Stimulated activated CD4-positive, alpha-beta T cell treated with anti-CD3 and anti-CD28 coated beads, Interleukin-4, amount 100 ng/mL, for 24 hours (primary cell): ENCODE measurements at places on chromosomes 5 and 9.
A peak's percentile ranks its signal among the peaks of the same experiment; 100 is the strongest.

GRCh38 chr9:68706363-68707201 is 1.5 kb downstream of the PIP5K1B start:
- DNase-seq = no peak

- DNase-seq = no peak
Observed at GRCh38 chr5:67409126-67409777, 212.7 kb upstream of the CD180 start.

DNA sequence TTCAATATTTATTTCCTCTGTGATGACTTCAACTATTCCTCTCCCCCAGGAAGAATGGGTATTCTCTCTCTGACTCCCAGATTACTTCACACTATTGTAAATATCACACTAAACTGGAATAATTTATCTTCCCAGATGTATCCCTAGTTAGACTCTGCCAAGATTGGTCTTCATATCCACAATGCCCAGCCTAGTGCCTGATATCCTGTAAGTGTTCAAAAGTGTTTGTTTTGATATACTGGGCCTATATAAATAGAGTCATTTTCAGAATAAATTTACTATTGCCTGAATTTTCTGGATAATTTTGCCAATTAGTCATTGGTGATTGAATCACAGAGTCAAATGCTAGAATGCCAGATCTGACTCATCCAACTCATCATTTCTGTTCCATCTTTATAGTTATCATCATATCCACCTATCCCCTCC is 143.7 kb upstream of the TNC start:
- no peak for DNase-seq

DNA sequence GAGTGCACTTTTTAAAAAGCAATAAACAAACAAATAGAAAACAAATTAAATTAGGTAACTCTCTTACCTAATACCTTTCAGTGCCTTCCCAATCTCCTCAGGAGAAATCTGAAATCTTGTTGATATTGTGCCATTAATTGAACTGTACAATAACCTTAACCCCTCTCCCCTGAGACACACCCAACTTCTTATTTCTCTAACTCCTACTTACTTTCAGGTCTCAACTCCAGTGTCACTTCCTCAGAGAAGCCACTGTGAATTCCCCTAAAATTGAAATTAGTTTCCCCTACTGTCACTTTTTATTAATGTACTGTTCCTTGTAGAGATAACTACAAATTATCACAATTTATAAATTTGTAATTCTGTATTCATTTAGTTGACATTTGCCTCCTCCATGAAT is 295.3 kb upstream of the TNC start:
- no peak for DNase-seq

DNA sequence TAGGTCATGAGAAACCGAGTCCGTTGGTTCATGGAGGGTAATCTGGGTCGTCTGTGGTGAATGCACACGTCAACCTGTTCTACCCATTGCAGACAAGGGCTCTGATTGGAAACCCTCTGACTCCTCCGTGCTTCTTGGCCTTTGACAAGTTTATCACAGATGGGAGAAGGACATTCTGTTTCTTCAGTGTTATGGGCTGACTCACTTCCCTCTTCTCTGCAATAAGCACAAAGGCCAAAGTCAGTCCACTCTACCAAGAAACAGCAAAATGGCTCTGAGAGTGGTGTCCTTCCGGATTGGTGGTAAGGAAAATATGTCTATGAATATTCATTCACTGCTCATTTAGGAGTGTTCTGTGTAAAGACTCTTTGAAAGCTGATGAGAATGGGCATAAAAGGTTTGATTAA is 89.3 kb downstream of the FEM1C start:
- no peak for DNase-seq

DNA sequence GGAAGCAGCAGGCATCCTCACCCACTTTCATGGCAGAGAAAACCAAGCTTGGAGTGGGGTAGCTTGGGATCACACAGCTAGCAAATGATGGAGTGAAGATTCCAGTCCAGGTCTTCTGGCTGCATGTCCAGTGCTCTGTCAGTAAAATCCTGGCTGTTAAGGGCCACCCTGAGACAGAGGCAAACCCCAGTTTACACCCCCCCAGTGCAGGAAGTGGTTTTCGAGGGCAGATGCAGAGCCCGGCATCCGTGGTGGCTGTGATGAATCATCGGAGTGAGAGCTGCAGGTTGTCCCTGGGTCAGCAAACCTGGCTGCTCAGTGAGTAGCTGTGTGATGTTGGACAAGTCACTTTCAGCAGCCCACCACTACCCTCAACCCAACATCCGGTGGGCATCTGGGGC is 115.4 kb downstream of the RGS3 start:
- DNase-seq = peak; percentile 84

DNA sequence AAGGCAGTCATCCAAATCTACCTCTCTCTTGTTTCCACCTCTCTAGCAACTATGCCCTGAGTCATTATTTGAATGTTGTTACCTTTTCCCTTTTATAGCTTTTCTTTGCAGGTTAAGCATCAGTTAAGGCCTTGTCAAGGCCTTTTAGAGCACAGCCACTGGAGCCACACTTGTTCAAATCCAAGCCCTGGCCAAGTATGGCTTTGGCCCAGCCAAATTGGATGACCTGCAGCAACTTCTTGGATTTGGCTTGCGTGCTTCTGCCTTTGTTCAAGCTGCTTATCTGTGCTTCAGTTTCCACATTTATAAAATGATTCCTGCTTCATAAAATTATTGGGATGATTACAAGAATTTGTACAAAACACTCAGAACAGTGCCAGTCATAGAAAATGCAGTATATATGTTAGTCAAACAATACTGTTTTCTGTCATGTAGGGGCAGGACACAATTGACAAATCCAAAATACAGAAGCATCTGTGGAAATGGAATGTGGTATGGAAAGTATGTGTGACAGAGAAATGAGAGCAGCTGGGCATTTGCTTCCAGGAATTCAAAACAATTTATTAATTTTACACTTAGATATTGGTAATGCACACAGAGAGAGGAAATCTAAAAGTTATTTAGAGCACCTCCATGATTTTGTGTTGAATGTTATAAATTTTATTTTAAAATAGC is 17.9 kb upstream of the RLN1 start:
- DNase-seq = no peak

- no peak for DNase-seq
Observed at GRCh38 chr5:108900668-108901067, 153.0 kb downstream of the FER start.

GRCh38 chr9:130333712-130334062 is 68.1 kb downstream of the HMCN2 start:
- no peak for DNase-seq

GRCh38 chr5:67897431-67897830 is 318.1 kb upstream of the PIK3R1 start:
- DNase-seq = no peak

DNA sequence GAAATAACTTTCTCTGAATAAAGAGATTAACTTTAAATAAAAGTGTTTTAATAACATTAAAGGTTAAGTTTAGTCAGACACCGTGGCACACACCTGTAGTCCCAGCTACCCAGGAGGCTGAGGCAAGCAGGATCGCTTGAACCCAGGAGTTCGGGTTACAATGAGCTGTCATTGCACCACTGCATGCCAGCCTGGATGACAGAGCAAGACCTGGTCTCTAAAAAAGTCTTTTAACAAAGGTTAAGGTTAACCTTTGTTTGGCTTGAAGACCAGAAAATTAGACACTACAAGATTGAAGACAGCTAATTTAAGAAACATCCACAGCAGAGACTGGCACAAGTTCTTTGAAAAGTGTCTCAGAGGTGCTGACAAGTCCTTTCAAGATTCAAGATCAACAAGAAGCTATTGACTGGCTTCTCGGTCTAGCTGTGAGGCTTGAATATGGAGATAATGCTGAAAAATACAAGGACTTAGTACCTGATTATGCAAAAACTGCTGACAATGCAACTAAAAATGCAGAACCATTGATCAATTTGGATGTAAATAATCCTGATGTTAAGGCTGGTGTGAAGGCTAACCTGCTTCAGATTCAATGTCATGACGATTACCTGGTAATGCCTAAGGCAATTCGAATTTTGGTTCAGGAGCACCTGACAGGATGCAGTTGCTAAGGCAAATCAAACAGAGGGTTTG is 48.8 kb downstream of the FAM81B start:
- DNase-seq = no peak

DNA sequence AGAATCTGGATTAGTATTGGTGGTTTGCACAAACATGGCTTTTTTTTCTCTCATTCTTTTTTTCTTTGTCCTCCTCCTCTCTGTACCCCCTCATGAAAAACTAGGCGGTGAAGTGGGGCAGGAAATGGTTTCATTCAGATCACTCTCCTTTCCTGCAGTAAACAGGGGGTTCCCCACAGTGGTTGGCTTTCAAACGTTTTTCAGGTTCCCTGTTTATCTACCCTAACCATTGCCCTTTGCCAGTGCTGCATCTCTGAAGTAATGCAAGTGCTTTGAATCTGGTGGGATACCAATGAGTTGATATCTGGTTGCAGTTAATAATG is 29.8 kb downstream of the NR4A3 start:
- peak; percentile 15 for DNase-seq

GRCh38 chr5:1368236-1368635 is 23.3 kb upstream of the CLPTM1L start:
- DNase-seq = no peak

- no peak for DNase-seq
Observed at GRCh38 chr5:88818296-88818695, 64.7 kb downstream of the MEF2C start.

- DNase-seq = no peak
Observed at GRCh38 chr5:44885903-44886302, 77.2 kb downstream of the MRPS30 start.

DNA sequence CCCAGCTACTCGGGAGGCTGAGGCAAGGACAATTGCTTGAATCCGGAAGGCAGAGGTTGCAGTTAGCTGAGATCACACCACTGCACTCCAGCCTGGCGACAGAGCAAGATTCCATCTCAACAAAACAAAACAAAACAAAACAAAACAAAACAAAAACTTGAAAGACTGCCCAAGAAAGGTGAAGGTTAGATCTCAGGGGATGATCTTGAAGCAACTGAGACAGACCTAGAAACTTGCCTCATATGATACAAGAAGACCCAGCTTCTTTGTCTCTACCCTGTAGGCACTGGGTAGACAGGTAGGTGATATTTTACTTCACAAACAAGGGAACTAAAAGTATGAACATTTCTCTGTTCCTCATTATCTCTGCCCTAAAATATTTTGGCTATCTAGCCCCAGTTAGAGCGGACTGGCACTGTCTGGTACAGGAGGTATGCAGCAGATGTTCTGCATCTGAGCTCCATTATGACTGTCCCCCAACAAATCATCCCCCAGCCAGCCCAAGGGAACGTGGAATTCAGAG is 26.3 kb upstream of the SHOC1 start:
- no peak for DNase-seq

DNA sequence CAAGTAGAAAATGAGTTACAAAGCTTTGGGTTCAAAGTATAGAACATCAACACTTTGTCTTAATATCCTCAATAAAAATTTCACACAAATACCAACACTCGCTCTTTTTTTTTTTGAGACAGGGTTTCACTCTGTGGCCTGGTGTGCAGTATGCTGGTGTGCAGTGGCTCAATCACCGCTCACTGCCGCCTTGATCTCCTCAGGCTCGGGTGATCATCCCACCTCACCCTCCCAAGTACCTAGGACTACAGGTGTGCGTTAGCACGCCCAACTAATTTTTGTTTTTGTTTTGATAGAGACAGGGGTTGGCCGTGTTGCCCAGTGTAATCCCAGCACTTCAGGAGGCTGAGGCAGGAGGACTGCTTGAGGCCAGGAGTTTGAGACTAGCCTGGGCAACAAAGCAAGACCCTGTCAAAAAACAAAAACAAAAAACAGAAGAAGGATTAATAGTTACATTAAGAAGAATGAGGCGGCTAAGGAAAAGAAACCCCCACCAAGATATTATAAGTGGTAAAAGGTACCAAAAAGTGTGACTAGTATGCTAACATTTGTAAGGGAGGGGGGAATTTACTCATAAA is 20.3 kb downstream of the FNBP1 start:
- no peak for DNase-seq

GRCh38 chr9:5624655-5625054 is 4.3 kb upstream of the RIC1 start:
- DNase-seq = no peak

DNA sequence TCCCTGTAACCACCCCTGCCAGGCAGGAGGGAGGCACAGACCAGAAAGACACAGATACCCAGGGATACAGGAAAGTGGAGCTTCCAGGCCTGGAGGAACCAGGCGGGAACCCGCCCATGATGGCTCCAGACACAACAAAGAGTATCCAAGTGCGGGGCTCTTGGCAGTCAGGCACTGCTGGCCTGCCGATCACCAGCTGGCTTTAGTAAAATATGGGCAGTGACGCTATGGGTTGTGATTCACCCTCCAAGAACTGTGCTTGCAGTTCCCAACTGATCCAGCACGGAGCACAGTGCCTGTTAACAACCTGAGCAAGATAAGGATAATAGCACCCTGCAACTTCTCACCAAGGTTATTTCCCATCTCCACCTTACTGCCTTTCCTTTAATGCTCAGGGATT is 463.3 kb downstream of the IRX1 start:
- DNase-seq = no peak

DNA sequence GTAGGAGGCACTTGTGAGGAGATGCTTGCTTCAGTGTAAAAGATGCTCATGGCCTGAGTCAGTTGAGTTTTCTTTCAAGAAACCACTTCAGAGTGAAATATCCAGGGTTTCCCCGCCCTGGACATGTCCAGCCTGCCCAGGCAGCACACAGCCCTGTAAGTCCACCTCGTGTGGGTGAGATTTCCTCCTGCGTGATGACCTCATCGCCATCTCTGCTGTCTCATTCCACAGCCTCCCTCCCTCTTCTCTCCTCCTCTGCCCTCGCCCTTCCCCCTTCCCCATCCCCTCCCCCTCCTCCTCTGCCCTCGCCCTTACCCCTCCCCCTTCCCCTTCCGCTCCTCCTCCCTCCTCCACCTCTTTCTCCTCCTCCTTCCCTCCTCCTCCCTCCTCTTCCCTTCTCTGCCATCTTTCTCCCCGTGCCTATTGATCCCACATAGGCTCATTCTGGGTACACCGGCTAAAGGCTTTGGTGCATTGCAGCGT is 34.0 kb upstream of the NCS1 start:
- no peak for DNase-seq
